NCI-H1417 treated with DMSO at 0.1 percent for 48 hours (cell line): ENCODE measurements at places on chromosomes 6 and 20.

GRCh38 chr6:82080767-82081166, 166.8 kb downstream of the IBTK start:
- no peak for DNase-seq

- no peak for DNase-seq
Observed at GRCh38 chr6:112221561-112221960, 32.8 kb downstream of the LAMA4 start.

DNA sequence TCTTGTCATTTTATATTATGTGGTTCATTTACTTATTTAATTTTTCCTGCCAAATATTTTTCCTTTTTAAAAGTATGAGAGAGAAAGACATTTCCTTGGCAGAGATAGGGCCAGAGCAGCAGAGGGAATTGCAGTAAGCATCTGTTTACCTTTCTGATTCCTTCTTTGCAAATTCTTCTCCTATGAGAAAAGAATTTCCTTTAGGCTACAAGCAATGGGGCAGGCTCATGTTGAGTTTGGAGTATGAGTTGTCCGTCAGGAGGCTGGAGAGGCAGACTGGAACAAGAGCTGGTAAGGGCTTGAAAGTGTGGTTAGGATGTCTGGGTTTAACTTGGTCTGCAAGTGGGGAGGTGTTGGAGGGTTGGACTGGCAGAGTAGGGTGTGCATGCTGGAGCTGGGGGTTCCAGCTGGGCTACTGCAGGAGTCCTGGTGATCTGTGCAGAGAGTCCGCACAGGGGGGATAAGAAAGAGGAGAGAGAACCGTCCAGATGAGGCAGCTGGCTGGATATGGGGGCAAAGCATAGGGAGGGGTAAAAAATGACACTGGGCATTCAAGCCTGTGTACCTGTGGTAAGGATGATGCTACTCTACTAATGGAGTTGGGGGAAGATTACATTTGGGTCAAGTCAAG, 19.7 kb downstream of the TIAM2 start:
- DNase-seq: no peak

DNA sequence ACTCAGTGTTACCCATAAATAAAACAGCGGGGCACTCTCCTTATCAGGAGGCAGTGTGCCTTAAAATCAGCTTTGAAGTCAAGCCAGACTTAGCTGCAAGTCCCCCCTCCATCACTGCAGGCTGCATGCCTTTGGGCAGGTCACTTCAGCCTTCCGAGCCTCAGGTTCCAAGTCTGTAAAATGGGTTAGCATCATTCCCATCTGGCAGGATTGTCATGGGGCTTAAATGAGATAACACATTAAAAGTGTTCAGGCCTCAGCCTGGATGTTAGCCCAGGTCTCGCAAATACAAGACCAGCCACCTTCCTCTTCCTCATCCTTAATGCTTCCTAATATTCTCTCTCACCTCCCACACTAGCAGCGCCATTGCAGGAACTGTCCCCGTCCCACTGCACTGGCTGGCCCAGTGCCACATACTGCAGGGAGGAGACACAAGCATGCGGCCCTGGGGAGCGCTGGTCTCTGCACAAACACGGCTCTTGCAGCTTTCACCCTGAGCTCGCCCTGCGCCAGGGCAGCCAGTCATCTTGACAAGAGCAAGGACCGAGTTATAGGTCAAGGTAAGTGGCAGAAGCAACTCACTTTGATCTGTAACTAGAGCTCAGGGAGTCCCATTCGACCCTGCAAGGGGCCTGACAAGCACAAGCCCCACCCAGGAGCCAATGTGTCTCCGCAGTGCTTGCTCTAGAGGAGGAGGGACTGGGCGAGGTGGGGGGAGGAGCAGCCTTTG, 564.6 kb upstream of the AGPAT4 start:
- DNase-seq: no peak

- no peak for DNase-seq
Observed at GRCh38 chr20:44211177-44212039, 837 bp upstream of the OSER1 start.

DNA sequence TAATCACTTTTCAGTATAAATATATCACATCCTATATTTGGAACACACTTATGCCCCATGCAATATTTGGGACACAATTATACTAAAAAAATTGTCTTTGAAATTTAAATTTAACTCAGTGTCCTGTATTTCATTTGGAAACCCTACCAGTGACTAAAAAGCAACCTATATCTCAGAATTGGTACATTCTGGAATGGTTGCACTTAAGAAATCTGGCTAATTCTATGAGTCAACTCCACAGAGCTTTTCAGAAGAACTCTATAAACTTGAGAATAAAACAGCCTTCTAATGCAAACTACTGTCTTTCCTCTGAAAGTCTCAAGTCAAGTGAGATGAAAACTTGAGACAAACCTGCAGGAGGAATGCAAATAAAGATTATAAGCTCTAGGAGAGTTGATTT, 320.2 kb downstream of the MAFB start:
- no peak for DNase-seq

GRCh38 chr20:50788045-50788991, 6.5 kb upstream of the BCAS4 start:
- no peak for DNase-seq

DNA sequence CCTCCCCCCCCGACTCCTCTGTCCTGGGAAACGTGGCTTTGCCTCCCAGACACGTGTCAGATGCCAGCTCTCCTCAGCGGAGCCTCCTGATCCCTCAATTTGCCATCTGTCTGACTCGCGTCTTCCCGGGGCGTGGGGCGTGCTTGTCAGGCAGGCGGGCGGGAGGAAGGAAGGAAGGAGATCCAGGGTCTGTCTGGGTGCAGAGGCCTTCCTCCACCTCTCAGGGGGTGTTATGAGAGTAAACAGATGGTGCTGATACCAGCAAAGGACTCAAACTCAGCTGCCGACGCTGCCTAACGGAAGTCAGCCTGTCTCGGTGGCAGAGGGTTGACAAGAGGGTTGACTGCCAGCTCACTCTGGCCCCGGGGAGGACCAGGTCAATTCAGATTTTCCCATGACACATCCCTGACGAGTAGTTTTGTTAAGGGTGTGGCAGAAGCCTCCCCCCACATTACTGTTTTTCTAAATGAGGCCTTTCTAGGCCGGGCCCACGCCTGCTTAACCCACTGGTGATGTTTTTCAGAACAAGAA, 17.0 kb downstream of the UQCC2 start:
- DNase-seq: no peak

DNA sequence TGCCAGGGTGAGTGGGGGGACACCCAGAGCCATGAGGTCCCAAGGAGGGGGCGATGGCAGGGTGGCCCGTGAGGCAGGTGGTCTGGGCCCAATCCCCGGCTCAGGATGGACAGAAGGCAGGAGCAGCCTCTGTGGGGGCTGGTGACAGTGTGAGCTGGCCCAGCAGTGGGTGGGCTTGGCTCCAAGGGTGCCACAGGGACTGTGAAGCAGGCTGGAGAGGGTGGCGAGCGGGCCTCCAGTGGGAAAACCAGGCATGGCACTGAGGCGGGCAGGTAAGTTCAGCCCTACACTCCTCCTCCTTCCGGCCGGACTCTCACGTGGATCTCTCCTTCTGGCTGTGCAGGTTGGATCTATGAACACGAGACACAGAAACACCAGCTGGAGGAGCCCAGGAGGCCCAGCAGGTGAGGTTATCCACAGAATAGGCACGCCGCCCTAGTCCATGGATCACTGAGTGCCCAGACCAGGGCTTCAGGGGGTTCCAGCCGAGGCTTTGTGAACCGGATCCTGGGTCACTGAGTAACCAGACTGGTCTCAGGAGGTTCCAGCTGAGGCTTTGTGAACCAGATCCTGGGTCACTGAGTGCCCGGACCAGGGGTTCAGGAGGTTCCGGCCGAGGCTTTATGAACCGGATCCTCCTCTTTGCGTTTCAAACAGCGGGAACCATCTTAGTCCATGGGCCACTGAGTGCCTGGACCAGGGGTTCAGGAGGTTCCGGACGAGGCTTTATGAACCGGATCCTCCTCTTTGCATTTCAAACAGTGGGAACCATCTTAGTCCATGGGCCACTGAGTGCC, 76.4 kb upstream of the BHLHE23 start:
- DNase-seq: no peak

DNA sequence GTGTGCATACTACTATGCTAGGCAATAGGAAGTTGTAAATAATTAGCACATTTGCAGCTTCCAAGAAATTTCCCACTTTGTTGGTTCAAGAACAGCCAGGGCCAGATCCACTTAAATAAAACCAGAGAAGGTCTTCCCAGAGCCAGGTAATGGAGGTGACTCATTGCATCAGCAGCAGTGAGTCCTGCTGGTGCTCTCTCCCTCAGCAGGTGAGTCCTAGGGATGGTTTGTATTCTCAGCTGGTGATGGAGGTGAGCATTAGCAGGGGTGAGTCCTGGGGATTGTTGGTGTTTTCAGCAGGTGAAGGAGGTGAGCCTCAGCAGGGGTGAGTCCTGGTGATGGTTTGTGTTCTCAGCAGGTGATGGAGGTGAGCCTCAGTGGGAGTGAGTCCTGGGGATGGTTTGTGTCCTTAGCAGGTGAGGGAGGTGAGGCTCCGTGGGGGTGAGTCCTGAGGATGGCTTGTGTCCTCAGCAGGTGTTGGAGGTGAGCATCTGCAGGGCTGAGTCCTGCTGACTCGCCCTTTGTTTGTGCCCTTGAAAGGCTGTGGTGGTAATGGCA, 232.8 kb upstream of the EXOC2 start:
- no peak for DNase-seq

GRCh38 chr6:108592371-108593337, 31.9 kb downstream of the FOXO3 start:
- no peak for DNase-seq

DNA sequence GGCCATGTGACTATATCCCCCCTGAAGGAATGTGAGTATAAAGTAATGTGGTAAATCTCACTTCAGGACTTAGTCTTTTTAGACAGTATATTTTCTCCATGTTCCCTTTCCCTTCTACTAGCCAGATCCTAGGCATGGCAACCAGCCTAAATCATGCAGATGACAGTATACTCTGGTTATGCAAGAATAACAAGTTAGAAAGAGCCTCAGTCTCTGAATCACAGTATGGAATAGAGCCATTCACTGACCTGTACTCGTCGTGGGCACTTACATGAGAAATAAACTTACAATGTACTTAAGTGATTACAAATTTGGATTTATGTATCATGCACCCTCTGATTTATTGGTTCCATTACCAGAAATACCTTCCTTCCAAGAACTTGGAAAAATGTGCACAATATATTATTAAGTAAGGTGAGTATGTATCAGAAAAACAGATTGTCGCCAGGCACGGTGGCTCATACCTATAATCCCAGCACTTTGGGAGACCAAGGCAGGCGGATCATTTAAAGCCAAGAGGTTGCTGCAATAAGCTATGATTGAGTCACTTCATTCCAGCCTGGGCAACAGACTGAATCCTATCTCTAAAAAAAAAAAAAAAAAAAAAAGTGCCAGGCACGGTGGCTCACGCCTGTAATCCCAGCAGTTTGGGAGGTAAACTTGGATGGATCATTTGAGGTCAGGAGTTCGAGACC, 25.1 kb upstream of the FAM8A1 start:
- no peak for DNase-seq

DNA sequence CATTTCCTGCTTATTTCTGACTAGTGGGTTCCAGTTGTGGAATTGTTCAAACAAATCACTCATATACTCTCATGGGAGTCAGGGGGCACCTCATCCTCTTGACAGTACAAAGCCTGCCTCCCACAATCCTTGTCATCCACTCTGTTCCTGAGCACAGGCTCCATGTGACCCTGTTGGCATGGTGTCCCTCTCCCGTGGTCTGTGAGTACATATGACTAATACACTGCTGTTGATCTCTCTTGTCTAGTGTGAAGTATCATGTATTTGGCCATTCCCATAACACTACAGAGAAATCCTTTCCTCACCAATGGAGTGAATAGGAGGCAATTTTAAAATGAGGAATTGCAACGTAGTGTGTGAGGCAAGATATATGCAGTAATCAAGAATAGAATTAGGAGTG, 185.3 kb downstream of the OGFRL1 start:
- no peak for DNase-seq

DNA sequence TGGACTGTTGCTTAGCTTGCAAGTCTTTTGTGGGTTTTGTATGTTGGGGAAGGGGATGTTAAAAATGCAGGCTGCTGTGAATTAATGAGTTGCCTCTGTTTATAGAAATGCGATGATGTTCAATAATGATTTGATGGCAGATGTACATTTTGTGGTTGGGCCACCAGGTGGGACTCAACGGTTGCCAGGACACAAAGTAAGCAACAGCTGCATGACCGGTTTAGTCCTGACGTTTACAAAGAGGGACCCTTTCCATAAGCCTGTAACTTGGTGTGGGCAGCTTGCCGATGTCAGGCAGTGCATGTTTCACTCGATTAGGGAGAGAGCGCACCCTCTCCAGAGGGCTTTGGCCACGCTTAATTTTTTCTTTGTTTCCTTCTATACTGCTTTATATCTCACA, 1.3 kb downstream of the BTBD3 start:
- peak; percentile 88 for DNase-seq

- no peak for DNase-seq
Observed at GRCh38 chr6:39075010-39075686, 26.6 kb downstream of the GLP1R start.

- DNase-seq: no peak
Observed at GRCh38 chr6:152680879-152681517, 16.7 kb upstream of the MYCT1 start.

DNA sequence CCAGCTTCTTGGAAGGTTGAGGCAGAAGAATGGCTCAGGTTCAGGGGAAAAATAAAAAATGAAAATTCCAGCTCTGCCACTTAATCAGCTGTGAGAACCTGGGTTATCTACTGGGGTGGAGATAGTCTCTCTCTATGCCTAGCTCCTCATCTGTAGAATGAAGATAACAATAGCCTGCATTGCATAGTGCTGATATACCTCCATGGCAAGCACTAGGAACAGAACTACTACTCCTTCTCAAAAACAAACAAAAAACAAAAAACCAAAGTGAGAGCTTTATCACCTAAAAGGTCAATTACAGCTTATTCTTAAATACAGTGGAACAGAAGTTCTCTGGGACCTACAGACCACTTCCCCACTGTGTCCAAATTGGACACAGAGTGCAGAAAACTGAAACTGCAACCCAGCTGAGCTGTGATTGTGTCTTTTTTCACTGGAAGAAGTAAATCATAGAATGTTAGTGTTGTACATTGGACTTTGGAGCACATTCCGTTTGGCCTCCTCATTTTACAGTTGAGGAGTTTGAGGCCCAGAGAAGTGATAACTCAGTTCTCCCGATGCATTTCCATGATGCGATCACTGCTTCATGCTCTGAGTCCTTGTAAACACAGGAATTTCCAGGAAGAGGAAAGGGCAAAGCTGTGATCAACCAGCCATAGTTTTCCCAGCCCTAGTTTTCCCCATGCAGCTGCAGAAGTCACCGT, 23.3 kb downstream of the MTFR2 start:
- no peak for DNase-seq

GRCh38 chr20:56897318-56897957, 268.3 kb downstream of the TFAP2C start:
- no peak for DNase-seq

DNA sequence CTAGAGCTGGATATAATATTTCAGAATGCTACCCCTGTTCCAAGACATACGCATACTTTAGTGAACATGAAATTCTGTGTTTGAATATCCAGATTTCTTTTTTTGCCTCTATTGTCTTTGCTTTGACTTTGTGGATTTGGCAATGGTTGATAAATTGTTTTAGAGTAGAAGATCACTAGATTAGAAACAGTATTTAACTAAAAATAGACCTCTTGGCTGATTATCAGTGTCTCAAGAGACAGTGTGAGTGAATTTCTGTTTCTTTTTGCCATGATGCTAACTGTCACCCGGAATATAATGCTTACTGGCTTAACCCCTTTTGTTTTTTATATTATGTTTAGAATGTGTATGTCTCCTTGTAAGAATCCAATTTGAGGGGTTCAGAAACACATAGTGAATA, 102.5 kb downstream of the PLCB1 start:
- no peak for DNase-seq
